ENCODE measurements at places on chromosomes 7 and 10.

DNA sequence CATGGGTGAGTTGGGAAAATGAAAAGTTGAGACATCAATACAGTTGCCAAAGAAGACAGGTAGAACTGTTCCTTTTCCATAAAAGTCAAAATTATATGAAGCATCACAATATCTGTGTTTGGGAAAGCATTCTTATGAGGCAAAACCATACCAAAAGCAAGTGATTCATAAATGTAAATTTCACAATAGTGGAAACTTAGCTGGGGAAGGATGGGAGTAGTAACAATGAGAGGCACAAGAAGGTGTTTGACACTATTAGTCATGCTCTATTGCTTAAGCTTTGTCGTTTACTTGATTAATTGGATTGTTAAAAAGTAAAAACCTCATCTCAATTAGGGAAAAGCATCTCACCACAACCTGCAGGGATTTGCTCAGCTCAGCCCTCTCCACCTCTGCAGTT is 240.2 kb downstream of the C7orf25 start:
- DNase-seq = no peak

DNA sequence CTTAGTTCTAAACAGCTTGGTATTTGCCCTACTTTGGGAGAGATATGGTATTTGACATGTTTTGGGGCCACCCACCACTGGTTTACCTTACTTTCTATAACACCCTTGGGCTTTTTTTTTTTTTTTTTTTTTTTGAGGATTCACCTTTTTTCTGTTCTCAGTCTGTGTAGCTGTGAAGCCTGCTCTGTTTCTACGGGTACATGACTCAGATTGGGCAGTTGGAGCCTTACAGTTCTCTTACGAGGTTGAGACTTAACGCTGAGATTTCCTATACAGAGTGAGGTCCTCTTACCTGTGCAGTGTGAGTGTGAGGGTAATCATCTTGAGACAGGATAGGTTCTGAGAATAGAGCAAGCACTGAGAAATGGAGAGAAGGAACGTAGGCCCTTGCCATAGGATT is 77.5 kb downstream of the CDK13 start:
- no peak for DNase-seq

DNA sequence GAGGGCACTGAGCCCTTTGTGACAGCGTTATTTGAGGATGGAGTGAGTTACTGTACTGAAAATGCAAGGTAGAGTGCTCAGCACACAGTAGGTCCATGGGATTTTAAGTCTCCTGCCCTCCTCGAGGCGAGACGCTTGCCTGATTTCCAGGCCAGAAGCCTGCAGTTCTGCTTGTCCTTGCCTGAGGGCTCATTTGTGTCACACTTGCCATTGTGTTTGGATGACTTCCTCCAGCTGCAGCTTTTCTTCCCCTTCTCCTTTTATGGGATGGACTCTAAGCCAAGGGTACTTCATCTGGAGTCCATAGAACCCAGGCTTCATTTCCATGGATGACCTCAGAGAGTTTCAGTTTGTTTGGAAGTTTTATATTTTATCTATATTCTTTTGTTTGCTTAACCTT is 304.2 kb upstream of the BMPER start:
- no peak for DNase-seq

DNA sequence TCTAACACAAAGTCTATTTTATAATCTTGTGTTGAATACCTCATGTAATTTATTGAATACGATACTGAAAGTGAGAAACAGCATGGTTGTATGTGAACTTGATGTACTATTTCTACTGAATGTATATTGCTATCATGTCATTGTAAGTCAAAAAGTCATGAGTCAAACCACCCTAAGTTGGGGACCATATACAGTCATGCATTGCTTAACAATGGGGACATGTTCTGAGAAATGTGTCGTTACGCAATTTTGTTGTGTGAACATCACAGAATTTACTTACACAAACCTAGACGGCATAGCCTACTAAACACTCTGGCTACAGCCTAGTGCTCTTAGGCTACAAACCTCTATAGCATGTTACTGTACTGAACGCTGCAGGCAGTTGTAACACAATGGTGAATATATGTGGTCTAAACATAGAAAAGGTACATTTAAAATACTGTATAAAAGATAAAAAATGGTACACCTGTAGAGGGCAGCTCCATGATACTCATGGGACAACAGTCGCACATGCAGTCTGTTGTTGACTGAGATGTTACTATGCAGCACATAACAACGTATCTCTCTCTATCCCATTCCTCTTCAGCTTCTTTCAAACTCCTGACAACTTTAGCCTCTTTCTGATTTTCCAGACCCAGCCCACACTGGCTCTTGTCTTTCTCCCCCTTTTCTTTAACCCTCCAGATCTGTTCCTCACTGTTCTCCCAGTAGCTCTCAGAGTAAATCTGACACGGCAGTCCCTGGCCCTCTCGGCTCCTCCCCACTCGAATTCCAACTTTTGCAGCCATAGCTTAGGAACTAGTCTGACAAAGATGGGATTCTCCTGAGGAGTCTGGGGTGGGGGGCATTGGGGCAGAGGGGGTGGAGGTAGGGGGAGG is 90.1 kb downstream of the SNX10 start:
- DNase-seq = no peak

DNA sequence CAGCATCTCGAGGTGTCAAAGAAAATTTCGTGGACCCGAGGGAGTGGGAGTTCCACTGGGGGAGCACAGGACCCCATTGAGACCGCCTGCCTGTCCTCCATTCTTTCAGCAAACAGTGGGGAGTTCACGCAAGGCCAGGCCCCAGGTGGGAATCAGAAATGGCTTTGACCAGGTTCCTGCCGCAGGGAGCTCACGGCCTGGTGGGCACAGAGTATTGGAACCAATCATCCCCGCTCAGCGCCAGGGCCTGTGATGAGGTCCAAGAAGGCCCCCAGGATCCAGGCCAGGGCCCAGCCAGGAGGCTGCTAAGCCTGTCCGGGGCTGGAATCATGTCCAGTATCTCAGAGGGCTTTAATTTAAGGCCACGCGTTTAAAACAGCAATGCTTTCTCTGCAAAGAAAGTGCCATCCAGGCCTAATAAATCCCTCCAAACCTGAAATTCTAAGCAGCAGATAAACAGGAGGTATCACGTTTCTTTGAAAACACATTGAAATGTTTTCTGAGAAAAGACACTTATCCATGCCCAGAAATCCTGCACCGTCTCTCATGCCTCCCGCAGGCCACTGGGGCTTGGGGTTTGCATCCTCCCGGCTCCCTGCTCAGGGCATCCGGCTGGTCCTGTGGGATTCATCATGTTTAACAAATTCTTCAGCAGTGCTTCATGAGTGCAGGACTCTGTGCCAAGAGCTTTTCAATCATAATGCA is 125.7 kb downstream of the OAT start:
- DNase-seq = peak; percentile 7

DNA sequence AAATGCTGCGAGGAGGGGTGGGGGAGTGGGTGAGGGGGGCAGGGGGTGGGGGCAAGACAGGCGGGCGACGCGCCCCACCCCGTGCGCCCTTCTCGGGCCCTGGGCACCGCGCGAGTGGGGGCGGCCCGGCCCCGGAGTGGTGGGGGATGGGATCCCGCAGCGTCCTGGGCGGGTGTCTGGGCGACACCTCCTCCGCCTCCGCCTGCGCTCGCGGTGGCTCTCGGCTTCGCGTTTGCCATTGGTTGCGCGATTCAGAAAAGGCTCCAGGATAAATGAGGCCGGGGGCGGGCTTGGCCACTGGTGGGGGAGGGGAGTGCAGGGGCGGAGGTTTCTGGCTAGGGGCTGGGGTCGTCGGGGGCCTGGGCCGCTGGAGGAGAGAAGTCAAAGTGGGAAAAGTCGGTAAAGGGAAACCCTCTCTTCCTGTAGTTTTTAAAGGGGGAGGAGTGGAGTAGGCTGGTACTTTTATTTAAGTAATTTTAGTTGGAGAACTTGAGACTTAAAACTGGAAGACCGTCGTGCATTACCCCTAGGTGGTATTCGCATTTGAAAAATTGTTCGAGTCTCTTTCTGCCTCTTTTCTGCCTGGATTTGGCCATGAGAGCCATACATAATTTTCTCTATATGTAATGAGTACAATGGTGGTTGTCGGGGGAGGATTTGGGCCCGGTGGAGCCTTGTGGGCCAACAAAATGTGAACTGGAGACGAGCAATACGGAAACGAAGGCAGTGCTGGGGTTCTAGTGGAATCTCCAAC is 992 bp upstream of the IGF2BP3 start:
- DNase-seq = peak; percentile 93

DNA sequence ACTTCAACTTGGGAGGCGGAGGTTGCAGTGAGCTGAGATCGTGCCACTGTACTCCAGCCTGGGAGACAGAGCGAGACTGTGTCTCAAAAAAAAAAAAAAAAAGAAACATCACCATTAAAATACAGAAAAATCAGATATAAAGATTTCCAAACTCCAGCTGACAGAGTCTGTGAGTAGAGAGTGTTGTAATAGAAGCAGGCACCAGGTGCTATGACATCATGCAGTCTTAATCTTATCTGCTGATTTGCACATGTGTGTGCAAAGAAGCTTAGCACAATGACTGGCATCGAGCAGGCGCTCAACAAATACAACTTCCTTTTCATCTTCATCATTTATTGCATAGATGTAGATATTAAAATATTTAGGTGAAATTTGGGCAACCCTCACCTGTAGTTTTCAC is 92.2 kb downstream of the PRKCQ start:
- no peak for DNase-seq

DNA sequence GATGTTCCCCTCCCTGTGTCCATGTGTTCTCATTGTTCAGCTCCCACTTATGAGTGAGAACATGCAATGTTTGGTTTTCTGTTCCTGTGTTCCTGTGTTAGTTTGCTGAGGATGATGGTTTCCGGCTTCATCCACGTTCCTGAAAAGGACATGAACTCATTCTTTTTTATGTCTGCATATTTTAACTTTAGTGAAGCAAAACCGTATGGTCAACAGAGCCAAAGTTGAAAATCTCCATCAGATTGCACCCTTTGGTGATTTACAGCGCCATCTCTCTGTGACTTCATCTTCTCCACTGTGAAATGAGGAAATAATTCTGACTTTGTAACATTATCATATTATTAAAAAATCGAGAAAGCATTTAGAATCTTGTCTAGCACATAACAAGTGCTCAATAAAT is 132.3 kb upstream of the PLXDC2 start:
- no peak for DNase-seq

- DNase-seq = no peak
Measured at GRCh38 chr10:34528320-34528719, 286.8 kb downstream of the PARD3 start.

DNA sequence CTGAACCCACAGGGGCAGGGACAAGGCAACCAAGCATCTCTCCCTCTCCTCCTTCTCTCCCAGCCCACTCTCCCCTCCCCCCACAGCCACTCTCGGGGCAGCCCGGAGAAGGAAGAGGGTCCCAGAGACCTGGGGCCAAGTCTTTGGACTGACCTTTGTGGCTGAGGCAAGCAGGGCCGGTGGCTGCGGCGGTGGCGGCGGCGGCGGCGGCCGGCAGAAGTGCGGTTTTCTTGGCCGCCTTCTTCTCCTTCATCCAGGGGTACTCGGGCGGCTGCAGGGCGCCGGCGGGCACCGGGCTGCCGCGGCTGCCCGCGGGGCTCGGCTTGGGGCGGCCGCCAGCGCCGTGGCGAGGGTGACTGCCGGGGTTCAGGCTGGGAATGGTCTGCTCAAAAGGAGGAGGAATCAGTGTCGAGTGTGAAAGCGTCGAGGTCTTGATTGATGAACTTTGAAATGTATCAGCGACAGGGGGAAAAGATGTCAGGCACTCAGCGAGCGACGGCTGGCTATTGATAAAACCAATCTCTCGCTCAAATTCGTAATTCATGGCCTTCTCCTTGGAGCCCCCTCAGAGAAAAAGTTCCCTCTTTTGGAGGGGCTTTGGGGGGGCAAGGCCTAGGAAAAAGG is 414 bp downstream of the HOXA2 start:
- DNase-seq = peak; percentile 24

GRCh38 chr10:1215862-1216573 is 159.8 kb downstream of the WDR37 start:
- no peak for DNase-seq

DNA sequence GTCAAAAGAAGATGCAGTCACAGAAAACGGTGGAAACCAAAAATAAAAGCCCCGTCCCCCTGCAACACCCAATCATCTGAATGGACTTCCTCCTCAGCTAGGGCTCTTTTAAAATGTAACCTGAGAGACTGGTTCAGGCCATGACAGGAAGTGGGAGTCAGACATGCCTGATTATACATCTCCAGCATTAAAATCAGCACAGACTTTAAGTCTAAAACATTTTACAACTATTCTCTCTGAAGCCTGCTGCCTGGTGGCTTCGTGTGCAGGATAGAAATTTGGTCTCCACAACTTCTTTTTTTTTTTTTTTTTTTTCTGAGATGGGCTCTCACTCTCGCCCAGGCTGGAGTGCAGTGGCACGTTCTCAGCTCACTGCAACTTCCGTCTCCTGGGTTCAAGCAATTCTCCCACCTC is 30.3 kb downstream of the HACD1 start:
- DNase-seq = no peak

DNA sequence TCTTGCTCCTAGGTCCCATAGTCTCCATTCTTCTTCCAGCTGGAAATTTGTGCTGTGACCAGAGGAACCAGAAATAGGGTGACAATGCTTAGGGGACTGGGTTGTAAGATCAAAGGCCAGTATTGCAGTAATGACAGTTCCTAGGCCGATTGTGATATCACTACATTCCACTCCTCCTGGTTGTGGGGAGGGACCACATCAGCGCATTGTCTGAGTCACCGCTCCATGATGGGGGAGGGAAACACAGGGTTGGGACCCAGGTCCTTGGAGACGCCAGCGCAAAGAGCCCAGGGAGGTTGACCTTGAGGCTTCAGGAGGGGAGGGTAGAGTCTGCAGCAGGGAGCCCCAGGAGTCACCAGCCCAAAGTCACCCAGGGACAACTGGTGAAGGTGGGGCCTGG is 20.8 kb upstream of the GGCT start:
- DNase-seq = no peak

DNA sequence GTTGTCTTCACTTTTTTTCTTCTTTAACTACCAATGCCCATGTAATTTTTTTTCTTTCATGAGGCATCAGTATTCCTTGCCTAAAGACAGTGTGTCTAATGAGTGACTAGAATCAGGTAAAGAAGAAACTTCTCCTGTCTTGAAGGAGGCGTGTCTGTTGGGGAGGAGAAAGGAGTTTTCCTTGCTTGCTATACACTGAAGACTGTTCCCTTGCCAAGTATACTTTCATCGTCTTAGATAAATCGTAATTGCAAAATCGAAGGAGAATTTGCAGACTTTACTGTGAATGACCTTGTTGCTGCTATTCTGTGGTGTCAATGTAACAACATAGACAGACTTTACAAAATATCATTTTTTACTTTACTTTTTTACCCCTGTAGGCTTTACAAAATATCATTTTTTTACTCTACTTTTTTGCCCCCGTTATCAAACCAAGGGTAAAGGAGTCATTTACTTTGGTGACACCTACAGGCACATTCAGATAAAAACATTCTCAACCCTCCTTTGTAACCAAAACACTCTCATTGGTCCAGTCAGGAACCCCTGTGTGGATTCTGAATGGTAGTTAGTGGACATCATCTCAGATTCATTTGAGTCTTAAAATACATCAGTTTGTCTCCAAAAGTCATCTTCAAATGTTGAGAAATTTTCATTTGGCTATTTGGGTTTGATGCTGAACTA is 232.4 kb downstream of the AHR start:
- no peak for DNase-seq

DNA sequence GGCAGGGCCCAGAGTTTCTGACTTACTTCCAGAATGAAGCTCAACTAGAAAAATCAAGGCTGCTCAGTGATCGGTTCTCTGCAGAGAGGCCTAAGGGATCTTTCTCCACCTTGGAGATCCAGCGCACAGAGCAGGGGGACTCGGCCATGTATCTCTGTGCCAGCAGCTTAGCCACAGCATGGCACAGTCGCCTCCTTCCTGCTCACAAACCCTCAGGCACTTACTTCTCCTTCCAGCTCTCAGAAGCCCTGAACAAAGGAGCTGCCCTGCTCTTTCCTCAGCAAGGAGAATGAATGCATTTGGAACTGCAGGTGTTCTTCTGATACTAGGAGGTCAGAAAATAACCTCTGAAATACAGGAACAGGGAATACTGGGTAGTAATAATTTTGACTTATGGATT is 219.7 kb upstream of the PRSS1 start:
- DNase-seq = no peak

Data from femur (tissue), 1 donor.